ENCODE measurements at places on chromosomes 1 and 21.

DNA sequence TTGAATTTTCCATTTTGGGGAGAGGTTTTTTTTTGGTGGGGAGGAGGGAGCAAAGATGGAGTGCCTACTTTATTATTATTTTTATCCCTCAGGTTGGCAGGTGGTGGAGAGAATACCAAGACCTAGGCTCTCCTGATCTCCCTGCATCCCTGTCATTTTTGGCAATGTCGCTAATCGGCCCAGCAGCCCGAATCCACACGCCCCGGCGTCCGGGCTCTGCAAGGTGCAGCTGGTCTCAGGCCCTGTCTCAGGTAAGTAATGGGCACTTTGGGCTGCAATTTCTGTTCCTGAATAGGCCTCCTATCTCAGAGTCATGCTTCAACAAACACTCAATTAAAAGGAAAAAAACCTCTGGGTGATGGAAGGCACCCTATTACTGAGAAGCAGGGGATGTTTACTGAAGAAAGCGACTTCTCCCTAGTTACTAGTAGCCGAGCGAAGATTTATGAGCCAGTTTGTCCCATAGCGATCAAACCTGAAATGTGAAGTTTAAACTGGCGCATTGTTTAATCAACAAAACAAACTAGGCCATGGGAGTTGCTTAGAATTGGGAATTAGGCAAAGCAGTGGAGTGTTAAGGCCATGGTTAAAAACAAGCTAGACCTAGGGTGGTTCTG lies 137.8 kb downstream of the RWDD3 start:
- DNase-seq, result no peak

DNA sequence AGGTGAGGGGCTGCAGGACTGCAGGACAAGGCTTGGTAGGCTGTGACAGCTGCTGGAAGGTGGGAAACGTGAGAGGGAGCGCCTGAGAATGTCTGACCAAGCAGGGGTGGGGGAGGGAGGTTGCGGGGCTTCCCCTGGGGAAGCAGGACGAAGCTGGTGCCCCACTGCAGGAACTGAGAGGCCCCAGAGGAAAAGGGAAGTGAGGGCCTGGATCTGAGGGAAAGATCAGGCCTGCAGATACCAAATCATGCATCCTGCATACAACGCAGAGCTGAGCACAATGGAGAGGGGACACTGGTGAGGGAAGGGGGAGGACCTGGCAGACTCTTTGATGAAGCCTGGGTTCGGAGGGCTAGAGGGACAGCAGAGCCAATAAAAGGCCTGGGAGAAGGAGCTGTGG lies 65.7 kb upstream of the BACE2 start:
- no peak for DNase-seq

- DNase-seq, result no peak
Observed at GRCh38 chr1:181746224-181746623, 262.9 kb downstream of the CACNA1E start.

DNA sequence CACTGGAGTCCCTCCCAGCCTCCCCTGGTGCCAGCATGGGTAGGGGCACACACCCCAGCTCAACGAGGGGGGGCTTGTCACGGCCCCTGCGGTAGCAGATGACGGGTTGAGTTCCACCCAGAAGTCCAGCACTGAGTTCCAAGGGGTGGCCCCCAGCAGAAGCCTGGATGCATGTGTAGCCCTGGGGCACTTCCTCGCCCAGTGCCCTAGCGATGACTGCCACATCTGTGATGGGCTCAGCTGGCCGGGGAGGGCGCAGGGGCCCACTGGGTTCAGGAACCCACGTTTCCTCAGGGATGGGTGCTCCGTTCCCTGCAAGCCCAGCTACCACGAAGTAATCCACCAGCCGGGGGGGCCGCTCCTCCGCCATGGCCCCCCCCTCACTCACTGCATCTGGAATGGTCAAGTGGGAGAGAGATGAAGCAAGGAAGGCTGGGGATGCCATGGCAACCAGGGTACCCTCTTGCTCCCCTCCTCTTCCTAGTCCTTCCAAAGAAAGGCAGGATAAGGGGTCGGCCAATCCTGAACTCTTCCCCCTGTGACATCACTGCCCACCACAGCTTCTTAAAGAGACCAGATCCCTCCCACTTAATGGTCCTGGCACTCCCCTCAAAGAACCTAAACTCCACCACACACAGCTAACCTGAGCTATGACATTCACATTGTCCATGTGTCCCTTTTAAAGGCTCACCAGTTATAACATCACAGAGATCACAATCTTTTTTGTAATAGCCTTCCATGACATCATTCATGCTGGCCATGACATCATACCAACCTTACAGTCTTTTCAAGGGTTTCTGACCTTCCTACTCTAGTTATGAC lies 2.3 kb downstream of the DENND4B start:
- no peak for DNase-seq
